HT-29 (cell line): ENCODE measurements at places on chromosomes 7 and 10.

- DNase-seq = no peak
Observed at GRCh38 chr7:116071629-116072028, 41.1 kb upstream of the TFEC start.

- DNase-seq = no peak
Observed at GRCh38 chr7:4783762-4784351, 8.4 kb downstream of the AP5Z1 start.

GRCh38 chr10:46296641-46297141, 9.9 kb downstream of the ANTXRL start:
- no peak for DNase-seq

DNA sequence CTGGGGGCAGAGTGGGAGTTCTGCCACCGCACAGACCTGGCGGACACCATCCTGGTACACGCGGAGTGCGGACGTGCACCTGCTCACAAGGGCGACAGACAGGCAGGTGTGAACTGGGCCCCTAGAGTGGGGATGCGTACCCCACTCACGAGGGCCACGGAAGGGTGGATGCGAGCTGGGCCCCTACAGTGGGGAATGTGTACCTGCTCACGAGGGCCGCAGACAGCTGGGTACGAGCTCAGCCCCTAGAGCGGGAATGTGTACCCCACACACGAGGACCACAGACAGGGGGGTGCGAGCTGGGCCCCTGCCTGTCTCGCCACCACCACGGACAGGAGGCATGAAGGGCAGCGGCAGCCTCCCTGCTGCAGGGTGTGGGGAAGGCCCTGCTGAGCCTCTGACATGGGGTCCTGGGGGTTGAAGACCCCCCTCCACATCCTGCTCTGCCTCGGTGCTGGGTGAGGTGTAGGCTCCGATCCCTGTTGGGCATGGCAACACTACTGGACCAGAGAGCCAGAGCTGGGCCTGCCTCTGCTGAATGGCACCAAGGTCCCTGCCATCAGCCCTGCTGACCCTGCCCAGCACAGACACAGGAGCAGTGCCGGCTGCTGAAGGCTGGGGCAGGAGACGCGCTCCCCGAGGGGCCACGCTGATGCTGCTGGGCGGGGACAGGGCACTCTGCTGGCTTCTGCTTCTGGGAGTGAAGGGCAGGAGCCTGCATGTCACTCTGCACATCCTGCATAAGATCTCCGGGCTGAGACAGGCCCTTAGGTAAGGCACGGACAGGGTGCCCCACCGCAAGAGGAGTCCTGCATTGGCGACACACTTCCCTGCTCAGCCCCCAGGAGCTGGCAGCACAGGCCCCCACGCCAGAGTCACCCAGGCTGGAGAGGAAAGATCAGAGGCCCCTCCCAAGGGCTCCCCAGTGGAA, 259.2 kb downstream of the MAD1L1 start:
- DNase-seq = no peak

GRCh38 chr10:6843894-6844650, 264.0 kb upstream of the PRKCQ start:
- DNase-seq = no peak
